Activated B cell treated with CpG ODN at 0.5 μM for 24 hours (primary cell): ENCODE measurements at places on chromosomes 13 and 19. TPM values are rescaled to one million over a fixed set of nuclear protein-coding genes. Genes with fewer than 3 reads are reported as not detected.
A peak's percentile ranks its signal among the peaks of the same experiment; 100 is the strongest.

GRCh38 chr13:113897161-113897560, 33.3 kb upstream of the GAS6 start:
- DNase-seq: no peak
- H3K4me1 ChIP-seq: no peaks in the 10 kb centered on the region
- H3K36me3 ChIP-seq: no peaks in the 10 kb centered on the region
- H3K27ac ChIP-seq: no peak overlapping the region
- H3K27me3 ChIP-seq: peaks cover 39% of the 10 kb centered on the region

DNA sequence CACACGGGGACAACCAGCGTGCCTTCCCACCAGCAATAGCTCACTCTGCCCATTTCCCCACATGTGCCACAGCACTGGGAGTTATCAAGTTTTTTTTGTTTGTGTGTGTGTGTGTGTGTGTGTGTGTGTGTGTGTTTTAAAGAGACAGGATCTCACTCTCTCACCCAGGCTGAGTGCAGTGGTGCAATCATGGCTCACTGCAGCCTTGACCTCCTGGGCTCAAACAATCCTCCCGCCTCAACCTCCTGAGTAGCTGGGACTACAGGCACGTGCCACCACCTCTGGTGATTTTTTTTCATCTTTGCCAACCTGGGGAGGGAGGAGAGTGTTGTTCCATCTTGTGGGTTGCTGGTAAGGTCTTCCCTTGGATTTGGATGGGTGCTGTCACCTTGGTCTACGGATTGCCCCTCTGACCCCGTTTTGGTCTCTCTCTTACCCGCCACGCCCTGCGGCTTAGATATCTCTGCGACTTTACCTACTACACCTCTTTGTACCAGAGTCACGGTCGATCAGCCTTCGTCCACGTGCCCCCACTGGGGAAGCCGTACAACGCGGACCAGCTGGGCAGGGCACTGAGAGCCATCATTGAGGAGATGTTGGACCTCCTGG, 22.6 kb downstream of the PGPEP1 start:
- no peak for DNase-seq
- H3K27ac ChIP-seq: no peak overlapping the region
- no peak overlapping the region for H3K4me3 ChIP-seq
- H3K36me3 ChIP-seq: peaks cover 39% of the 10 kb centered on the region
- H3K4me1 ChIP-seq: peaks cover 9% of the 10 kb centered on the region

- no peak overlapping the region for H3K27ac ChIP-seq
- H3K4me1 ChIP-seq: no peaks in the 10 kb centered on the region
- H3K4me3 ChIP-seq: no peak overlapping the region
- H3K27me3 ChIP-seq: peaks cover 11% of the 10 kb centered on the region
- H3K36me3 ChIP-seq: no peaks in the 10 kb centered on the region
- DNase-seq: no peak
These were observed 7.7 kb downstream of the C2CD4C start for GRCh38 chr19:400976-401865.

DNA sequence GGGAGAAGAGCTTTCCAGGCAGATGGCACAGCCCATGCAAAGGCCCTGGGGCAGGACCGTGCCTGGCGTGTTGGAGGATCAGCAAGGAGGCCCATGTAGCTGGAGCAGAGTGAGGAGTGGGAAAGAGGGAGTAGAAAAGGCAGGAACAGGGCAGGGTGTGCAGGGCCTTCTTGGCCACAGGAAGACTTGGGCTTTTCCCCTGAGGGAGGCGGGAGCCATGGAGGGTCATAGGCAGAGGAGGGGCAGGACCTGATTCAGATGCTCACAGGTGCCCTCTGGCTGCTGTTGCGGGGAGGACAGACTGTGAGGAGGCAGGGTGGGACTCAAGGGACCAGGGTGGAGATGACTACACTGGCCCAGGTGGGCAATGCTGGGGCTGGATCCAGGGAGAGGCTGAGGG, 13.8 kb upstream of the PTPRS start:
- H3K4me3 ChIP-seq: no peak overlapping the region
- no peaks in the 10 kb centered on the region for H3K4me1 ChIP-seq
- no peak for DNase-seq
- peaks cover 14% of the 10 kb centered on the region for H3K27me3 ChIP-seq

DNA sequence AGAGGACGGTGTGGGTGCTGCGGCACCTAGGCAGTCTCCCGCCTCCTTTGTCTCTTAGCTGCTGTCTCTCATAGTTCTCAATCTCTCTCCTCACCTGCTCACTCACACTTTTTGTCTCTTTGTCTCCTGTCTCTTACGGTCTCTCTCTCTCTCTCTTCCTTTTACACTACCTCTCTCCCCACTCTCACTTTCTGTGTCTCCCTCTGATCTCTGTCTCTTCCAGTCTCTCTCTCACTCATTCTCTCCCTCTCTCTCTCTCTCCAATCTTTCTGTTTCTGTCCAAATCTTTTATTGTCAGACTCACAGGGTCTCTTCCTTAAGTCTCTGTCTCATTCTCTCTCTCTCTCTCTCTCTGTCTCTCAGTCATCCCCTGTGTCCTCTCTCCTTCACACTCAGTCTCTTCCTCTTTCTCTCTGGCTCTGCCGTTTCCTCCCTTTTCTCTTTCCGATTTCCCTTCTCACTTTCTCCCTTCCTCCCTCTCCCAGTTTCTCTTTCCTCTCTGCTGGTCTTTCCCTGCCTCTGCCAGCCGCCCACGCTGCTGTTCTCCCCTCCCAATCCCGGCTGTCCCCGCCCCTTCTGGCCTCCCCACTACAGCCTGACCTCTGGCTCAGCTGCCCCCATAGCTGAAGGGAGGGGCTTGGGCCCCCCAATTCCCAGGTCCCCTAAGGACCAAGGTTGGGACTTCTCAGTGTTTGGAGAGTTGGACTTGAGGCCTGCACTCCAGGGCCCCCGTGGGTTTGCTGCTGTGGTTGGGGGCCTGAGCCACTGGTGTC, at the start of gene PLEKHA4:
Gene PLEKHA4, minus strand, starts transcription at position 504 of the 773 bp plus-strand sequence. CDS start 997 bp downstream, outside the sequence.
- H3K4me3 ChIP-seq: no peak within 1 kb of the TSS
- peaks cover 12% of the 10 kb centered on the region for H3K36me3 ChIP-seq
- H3K27ac ChIP-seq: no peak within 1 kb of the TSS

- H3K4me1 ChIP-seq: peaks cover 3% of the 10 kb centered on the region
- no peaks in the 10 kb centered on the region for H3K27me3 ChIP-seq
- H3K4me3 ChIP-seq: no peak overlapping the region
- no peak overlapping the region for H3K27ac ChIP-seq
- H3K36me3 ChIP-seq: peaks cover 84% of the 10 kb centered on the region
These were observed 24.9 kb downstream of the PCID2 start for GRCh38 chr13:113183450-113184129.

GRCh38 chr13:96696389-96696900, 297.8 kb downstream of the OXGR1 start:
- H3K4me1 ChIP-seq: no peaks in the 10 kb centered on the region
- H3K36me3 ChIP-seq: no peaks in the 10 kb centered on the region
- no peaks in the 10 kb centered on the region for H3K27me3 ChIP-seq
- no peak overlapping the region for H3K27ac ChIP-seq
- H3K4me3 ChIP-seq: no peak overlapping the region

- H3K36me3 ChIP-seq: peaks cover 3% of the 10 kb centered on the region
- DNase-seq: peak; percentile 64
- H3K27me3 ChIP-seq: peaks cover 3% of the 10 kb centered on the region
- peaks cover 39% of the 10 kb centered on the region for H3K4me1 ChIP-seq
- H3K4me3 ChIP-seq: peak overlapping the region; percentile 78
These were observed 6.6 kb upstream of the EML2 start for GRCh38 chr19:45645631-45646344.

The POU2F2 gene
- 508 and 577 TPM in 2 replicates for total RNA-seq

DNA sequence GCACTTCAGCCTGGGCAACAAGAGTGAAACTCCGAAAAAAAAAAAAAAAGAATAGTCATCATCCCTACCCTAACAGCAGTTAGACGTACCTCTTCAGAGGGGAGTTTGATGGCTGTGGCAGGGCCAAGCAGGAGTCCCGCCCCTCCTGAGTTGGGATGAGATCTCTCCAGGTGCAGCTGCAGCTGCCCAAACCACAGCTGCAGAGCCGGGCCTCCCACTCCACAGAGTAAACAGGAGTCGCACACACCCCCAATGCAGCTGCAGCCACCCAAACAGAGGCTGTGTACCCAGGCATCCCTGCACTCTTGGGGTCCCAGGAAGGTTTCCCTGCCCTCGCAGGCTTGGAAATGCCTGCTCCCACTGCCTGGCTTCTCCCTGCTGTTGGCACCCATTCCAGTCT, 17.4 kb upstream of the MLLT1 start:
- peaks cover 5% of the 10 kb centered on the region for H3K36me3 ChIP-seq
- no peak overlapping the region for H3K4me3 ChIP-seq
- no peak overlapping the region for H3K27ac ChIP-seq
- no peak for DNase-seq

GRCh38 chr19:49393881-49394280, 5.8 kb downstream of the KASH5 start:
- H3K27me3 ChIP-seq: no peaks in the 10 kb centered on the region
- no peak overlapping the region for H3K27ac ChIP-seq
- H3K36me3 ChIP-seq: no peaks in the 10 kb centered on the region
- H3K4me1 ChIP-seq: peaks cover 30% of the 10 kb centered on the region
- no peak for DNase-seq

GRCh38 chr13:33196767-33197166, 88.8 kb downstream of the STARD13 start:
- DNase-seq: no peak
- H3K4me1 ChIP-seq: peaks cover 10% of the 10 kb centered on the region
- H3K27me3 ChIP-seq: peaks cover 3% of the 10 kb centered on the region
- no peak overlapping the region for H3K4me3 ChIP-seq

The ZSCAN5B gene
- not detected in 2 replicates for total RNA-seq
